Cerebellum (tissue), 4 donors: ENCODE measurements at places on chromosomes 3 and 15. TPM values are rescaled to one million over a fixed set of nuclear protein-coding genes. Genes with fewer than 3 reads are reported as not detected.

SENP8 gene
- total RNA-seq, result 3.0 TPM

RASL12 gene
- total RNA-seq, result 5.5 TPM

CCR9 gene
- total RNA-seq, result not detected

DNAH12 gene
- 1.7 TPM for total RNA-seq

FETUB gene
- not detected for total RNA-seq

RHOV gene
- 4.3 TPM for total RNA-seq

SLCO3A1 gene
- 5.2 TPM for total RNA-seq

PDZRN3 gene
- 14.1 TPM for total RNA-seq

IL17RE gene
- total RNA-seq, result 0.18 TPM

CPA3 gene
- 0.54 TPM for total RNA-seq

MYH15 gene
- total RNA-seq, result 1.8 TPM

CERS3 gene
- total RNA-seq, result 0.73 TPM

ISL2 gene
- total RNA-seq, result not detected

CPLX3 gene
- 1.00 TPM for total RNA-seq

ITPR1 gene
- total RNA-seq, result 632 TPM

ATP2B2 gene
- total RNA-seq, result 72.1 TPM

PCOLCE2 gene
- 12.6 TPM for total RNA-seq

CLDN18 gene
- 0.09 TPM for total RNA-seq

PLA2G4F gene
- not detected for total RNA-seq

TTC21A gene
- total RNA-seq, result 9.7 TPM

CD80 gene
- total RNA-seq, result 0.36 TPM

LNP1 gene
- 7.9 TPM for total RNA-seq

OR5K3 gene
- total RNA-seq, result not detected

SLC25A36 gene
- 187 TPM for total RNA-seq

DPPA2 gene
- not detected for total RNA-seq
